ENCODE measurements at places on chromosomes 12 and 14. TPM values are rescaled to one million over a fixed set of nuclear protein-coding genes. Genes with fewer than 3 reads are reported as not detected.

DNA sequence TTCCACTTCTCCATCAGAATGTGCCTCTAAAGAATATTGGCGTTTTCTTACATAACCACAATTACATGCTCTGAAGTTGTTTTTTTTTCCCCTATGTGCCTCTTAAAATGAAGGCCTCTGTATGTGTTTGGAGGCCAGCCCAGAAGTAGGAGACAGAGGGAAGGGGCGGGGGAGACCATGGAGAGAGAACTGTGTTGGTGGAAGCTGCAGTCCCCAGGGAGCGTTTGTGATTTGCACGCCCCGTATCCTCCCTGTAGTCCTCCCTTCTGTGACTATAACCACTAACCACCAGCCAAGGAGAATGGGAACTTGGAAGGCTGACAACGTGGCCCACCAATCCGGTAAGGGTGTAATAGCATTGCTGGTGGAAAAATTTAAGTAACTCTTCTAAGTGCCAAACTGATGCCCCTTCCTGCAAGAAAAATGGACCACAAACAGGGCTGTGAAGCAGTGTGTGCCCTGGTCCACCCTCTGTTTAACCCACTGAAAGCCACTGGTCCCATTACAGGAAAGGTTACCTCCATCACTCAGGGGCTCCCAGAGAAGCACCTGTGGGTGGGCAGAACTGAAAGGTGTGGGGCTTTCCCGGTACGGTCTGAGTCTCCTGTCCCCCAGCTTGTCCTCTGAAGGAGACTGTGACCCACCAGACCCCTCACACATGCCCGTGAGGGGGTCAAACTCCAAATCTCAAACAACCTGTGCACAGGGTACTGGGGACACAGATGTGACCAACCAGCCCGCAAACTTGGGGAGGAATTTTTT is 36.8 kb downstream of the CCDC88C start:
- DNase-seq, result no peak

DNA sequence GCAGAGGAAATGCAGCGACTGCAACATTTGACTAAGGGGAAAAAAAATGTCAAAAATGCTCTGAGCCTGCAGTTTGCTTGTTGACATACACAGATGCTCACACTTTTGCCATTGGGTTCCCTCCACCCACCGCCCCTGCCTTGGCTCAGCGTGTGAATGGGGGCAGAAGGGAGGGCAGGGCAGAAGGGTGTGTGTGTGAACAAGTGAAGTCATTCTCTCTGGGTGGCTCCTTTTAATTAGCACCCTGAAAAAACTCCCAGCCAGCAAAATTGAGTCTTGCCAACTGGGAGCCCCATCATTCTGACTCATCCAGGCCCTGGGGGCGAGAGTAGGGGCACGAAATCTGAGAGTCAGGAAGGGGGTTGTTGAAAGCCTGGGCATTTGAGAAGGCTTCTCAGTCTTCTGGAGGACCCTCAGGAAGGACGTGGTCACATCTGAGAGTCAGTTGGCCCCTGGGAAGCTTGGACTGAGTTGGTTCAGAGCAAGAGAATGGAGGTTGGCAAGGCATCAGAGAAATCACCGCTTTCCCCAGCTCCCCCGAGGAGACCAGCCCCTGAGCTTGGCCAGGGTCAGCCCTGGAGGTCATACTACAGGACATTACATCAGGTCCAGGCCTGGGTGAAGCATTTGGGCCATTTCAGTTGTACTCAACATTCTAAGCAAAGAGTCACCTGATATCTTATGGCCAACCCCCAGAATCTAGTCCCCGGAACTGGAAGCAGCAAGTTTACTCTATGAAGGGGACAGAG is 22.7 kb upstream of the KRT78 start:
- no peak for DNase-seq

GRCh38 chr14:64137657-64138290 is 156.4 kb downstream of the ESR2 start:
- no peak for DNase-seq

Gene ZBTB42
- 5.0 TPM for total RNA-seq

Gene DLGAP5
- 0.27 TPM for total RNA-seq

Gene B3GNT4
- total RNA-seq, result not detected

Gene SLC25A47
- total RNA-seq, result not detected

Gene KRT85
- not detected for total RNA-seq
